Thymus (tissue), 14 donors: ENCODE measurements at places on chromosomes 3 and 15.

DNA sequence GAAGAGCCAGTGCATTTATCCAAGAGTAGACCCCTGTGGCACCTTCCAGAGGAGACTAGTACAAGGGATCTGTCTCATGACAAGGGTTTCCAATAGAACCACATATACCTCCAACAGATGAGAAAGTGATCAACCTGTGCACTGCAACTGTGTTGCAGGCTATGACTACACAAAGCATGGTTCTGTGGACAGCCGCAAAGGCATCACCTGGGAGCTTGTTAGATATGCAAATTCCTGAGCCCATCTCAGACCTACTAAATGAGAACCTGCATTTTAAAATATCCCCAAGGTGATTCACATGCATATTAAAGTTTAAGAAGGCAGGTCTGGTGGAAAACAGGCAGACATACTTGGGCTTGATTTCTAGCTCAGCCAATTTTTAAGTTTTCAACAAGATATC, 368.7 kb downstream of the FOXP1 start:
- no peak overlapping the region for H3K27ac ChIP-seq
- peaks cover 4% of the 10 kb centered on the region for H3K4me1 ChIP-seq
- no peak for DNase-seq

- no peaks in the 10 kb centered on the region for H3K36me3 ChIP-seq
- H3K4me3 ChIP-seq = no peak overlapping the region
- no peaks in the 10 kb centered on the region for H3K4me1 ChIP-seq
- no peak overlapping the region for H3K27ac ChIP-seq
- H3K27me3 ChIP-seq = no peaks in the 10 kb centered on the region
These were observed 47.1 kb upstream of the LSAMP start for GRCh38 chr3:116492379-116492778.

DNA sequence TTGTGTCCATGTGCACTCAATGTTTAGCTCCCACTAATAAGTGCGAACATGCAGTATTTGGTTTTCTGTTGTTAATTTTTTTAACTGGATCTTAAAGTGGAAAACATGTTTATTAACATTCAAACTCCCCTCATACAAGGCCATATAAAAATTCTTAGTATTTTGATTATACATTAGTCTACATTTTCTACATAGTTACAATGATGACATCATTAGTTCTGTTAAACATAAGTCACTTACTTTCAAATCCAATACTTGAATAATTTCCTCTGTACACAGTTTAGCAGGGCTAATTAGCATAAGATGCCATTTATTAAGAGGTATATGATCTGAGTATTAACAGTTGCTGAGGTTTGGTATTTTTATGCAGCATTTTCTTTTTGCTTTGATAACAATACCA, 91.3 kb upstream of the CCDC39 start:
- no peaks in the 10 kb centered on the region for H3K4me1 ChIP-seq
- H3K27me3 ChIP-seq = no peaks in the 10 kb centered on the region
- H3K36me3 ChIP-seq = no peaks in the 10 kb centered on the region
- H3K27ac ChIP-seq = no peak overlapping the region
- no peak overlapping the region for H3K4me3 ChIP-seq
- no peak for DNase-seq

GRCh38 chr3:161866176-161866575, 369.6 kb downstream of the OTOL1 start:
- H3K36me3 ChIP-seq = no peaks in the 10 kb centered on the region
- DNase-seq = no peak
- no peak overlapping the region for H3K4me3 ChIP-seq

GRCh38 chr15:88120026-88120425, 136.5 kb downstream of the NTRK3 start:
- no peaks in the 10 kb centered on the region for H3K36me3 ChIP-seq
- no peaks in the 10 kb centered on the region for H3K27me3 ChIP-seq
- no peak overlapping the region for H3K4me3 ChIP-seq
- no peak for DNase-seq
- no peaks in the 10 kb centered on the region for H3K4me1 ChIP-seq

DNA sequence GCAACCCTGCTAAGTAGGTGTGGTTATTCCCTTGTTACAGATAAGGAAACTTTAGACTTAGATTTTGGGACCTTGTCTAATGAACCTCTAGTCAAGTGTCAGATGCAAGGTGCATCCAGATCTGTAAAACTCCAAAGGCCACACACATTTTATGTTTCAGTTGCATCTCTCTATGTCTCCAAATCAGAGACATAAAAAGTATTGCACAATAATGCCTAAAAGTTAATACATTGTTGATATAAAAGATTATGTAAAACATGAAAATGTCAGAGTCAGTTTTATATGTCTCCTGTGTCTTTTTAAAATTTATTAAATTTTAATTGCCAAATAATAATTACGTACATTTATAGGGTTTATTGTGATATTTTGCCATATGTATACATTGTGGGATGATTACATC, 408.5 kb downstream of the NTRK3 start:
- H3K27me3 ChIP-seq = no peaks in the 10 kb centered on the region
- no peak for DNase-seq
- H3K27ac ChIP-seq = no peak overlapping the region

DNA sequence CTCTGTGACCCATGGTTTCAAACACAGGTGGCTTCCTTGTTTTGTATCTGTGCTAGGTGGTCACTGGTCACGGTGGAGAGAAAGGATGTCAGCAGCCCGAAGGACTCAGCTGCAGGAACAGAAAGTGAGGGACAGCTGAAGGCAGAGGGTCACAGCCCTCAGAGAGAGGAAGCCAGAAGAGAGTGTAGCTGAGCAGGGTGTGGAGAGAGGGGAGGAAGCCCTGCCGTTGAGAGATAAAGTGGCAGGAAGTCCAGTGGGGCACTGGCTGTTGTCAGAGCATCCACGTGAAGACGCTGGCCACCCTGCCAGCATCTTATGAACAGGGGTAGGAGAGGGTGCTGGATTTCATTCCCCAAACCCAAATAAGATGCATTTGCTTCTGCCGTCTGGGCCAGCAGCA, 36.9 kb downstream of the LIMD1 start:
- peaks cover 12% of the 10 kb centered on the region for H3K36me3 ChIP-seq
- no peak overlapping the region for H3K4me3 ChIP-seq
- no peak for DNase-seq
- peaks cover 16% of the 10 kb centered on the region for H3K4me1 ChIP-seq
- H3K27me3 ChIP-seq = no peaks in the 10 kb centered on the region
- H3K27ac ChIP-seq = no peak overlapping the region

DNA sequence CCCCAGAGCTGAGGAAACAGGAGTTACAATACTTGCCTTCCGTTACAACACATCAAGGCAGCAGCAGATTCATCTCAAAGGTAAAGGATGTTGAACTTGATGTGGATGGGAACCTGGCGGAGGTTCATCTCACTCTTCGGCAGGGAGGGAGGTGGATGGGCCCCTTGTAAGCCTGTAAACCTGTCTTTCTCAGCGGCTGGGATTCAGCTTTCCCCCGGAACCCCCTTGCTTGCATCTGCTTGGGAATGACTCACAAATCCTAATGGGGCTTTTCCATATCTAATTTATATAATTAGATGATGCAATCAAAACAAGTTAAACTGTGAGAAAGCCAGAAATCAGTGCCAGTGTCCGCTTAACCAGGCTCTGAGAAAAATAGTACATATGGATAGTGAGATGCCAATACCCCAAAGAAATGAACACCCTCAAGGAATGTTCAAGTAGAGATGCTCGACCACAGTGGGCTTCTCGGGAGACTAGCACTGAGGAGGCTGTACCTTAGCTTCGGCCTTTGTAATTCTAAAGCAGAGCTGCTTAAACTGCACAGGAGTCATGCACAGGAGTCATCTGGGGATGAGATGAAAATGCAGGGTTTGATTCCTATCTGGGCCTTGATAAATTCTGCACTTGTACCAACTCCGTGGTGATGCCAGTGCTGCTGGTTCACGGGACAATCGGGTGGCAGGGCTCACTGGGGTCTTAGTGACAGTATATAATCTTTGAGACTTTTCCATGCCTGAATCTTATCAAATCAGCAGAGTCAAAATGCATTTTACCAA, 2.2 kb upstream of the FAM240A start:
- no peaks in the 10 kb centered on the region for H3K36me3 ChIP-seq
- no peaks in the 10 kb centered on the region for H3K27me3 ChIP-seq

- no peaks in the 10 kb centered on the region for H3K4me1 ChIP-seq
- no peaks in the 10 kb centered on the region for H3K27me3 ChIP-seq
- no peaks in the 10 kb centered on the region for H3K36me3 ChIP-seq
- DNase-seq = no peak
- no peak overlapping the region for H3K4me3 ChIP-seq
These were observed 80.9 kb downstream of the DGKG start for GRCh38 chr3:186281176-186281575.

DNA sequence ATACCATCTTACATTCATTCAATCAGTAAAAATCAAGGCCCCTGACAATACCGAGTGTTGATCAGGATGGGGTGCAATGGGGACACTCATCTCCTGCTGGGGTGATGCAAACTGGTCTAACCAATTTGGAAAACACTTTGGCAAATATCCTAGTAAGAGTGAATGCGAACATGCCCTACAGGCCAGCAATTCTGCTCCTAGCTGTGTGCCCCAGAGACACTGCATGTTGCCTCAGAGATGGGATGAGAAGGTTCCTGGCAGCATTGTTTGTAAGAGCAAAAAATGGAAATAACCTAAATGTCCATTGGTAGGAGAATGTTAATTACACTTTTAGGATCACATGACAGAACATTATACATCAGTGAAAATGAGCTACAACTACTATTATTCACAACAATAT, 4.7 kb downstream of the LINGO1 start:
- no peak for DNase-seq
- peaks cover 34% of the 10 kb centered on the region for H3K27me3 ChIP-seq
- no peak overlapping the region for H3K27ac ChIP-seq
- no peaks in the 10 kb centered on the region for H3K4me1 ChIP-seq
- no peaks in the 10 kb centered on the region for H3K36me3 ChIP-seq
- H3K4me3 ChIP-seq = no peak overlapping the region

- H3K27me3 ChIP-seq = no peaks in the 10 kb centered on the region
- H3K27ac ChIP-seq = no peak overlapping the region
- H3K4me3 ChIP-seq = no peak overlapping the region
- peaks cover 1% of the 10 kb centered on the region for H3K4me1 ChIP-seq
These were observed 57.7 kb downstream of the SEMA5B start for GRCh38 chr3:122969585-122970469.

DNA sequence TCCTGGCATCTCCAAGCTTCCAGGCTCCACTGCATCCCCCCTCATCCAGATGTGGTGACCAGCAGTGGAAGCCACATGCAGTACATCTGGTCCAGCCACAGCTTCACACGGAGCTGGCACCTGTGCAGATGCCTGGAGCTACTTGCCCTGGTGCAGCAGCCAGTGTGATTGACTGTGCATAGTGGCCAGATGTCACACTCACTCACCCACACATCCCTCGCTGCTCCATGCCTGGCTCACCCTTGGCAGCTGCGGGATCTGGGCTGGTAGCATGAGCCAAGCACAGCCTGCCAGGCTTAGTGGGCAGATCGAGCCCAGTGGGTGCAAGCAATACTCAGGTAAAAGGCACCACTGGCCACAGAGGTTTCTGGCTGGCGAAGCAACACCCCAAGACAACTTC, 398.0 kb upstream of the CNTN4 start:
- no peaks in the 10 kb centered on the region for H3K4me1 ChIP-seq
- H3K27me3 ChIP-seq = no peaks in the 10 kb centered on the region
- H3K36me3 ChIP-seq = no peaks in the 10 kb centered on the region
- DNase-seq = no peak
- no peak overlapping the region for H3K27ac ChIP-seq
- no peak overlapping the region for H3K4me3 ChIP-seq

GRCh38 chr15:84606653-84607120, 5.9 kb downstream of the ZSCAN2 start:
- DNase-seq = no peak
- peaks cover 7% of the 10 kb centered on the region for H3K4me1 ChIP-seq
- no peaks in the 10 kb centered on the region for H3K27me3 ChIP-seq
- H3K27ac ChIP-seq = no peak overlapping the region
- H3K4me3 ChIP-seq = no peak overlapping the region

DNA sequence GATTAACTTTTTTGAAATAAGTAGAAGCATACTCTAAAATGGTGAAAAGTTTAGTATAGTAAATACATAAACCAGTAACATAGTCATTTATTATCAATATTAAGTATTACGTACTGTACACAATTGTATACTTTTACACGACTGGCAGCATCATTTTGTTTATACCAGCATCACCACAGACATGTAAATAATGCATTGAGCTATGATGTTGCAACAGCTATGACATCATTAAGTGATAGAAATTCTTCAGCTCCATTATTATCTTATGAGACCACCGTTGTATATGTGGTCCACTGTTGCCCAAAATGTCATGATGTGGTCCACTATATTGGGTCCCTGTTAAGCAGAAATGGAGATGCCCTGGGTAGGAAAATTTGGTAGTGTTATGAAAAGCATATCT, 51.3 kb downstream of the DRD3 start:
- H3K4me3 ChIP-seq = no peak overlapping the region
- H3K27me3 ChIP-seq = no peaks in the 10 kb centered on the region
- H3K27ac ChIP-seq = no peak overlapping the region
- H3K4me1 ChIP-seq = no peaks in the 10 kb centered on the region

DNA sequence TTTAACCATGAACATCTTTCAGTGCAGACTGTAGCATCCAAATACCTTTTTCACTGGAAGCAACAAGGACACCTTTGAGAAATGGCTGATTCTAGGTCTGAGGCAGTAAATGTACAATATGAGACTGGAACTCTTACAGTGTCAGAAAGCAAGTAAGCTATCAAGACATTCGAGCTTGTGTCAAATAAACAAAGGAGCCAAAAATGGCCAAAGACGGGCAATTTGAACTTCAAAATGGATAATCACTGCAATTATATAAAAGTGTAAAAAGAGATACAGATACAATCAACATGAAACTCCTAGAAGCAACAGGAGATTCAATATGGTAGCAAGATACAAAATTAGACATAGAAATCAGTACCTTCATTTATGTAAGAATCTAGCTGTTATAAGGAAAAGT, 138.5 kb upstream of the CCDC54 start:
- no peak overlapping the region for H3K27ac ChIP-seq
- DNase-seq = no peak
- H3K36me3 ChIP-seq = no peaks in the 10 kb centered on the region
- peaks cover 4% of the 10 kb centered on the region for H3K27me3 ChIP-seq
- no peak overlapping the region for H3K4me3 ChIP-seq
- H3K4me1 ChIP-seq = no peaks in the 10 kb centered on the region
